Urinary bladder (tissue), 4 donors: ENCODE measurements at places on chromosomes 5 and 9. TPM values are rescaled to one million over a fixed set of nuclear protein-coding genes. Genes with fewer than 3 reads are reported as not detected.

DNA sequence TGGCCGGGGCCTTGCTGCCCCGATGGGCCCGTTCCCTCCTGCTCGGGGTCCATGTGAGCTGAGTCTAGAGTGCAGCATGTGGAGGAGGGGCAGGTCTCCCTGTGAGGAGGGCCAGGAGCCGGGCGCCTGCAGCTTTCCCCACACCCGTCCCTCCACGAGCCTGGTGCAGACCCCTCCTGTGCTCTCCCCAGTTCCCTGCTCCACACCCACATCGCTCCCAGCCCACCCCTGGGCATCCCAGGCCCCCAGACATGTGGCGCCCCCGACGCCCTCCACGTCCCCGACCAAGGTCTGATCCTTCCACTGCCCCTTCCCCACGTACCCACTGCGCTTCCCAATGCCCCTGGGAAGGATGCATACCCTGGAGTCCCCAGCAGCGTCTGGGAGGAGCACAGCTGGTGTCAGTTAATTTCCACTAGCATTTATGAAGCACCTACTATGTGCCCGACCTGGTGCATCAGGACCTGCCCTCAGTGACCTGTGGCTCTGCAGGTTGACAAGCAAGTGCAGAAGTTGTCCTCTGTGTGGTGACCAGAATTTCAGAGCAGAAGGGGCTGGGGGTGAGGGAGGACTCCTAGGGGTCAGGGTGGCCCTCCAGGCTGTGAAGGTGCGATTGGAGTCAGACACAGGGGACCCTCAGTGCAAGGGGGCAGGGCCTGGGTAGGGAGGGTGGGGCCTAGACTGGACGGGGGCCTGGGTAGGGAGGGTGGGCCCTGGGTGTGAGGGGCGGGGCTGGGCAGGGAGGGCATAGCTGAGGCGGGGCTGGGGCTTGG lies 10.8 kb upstream of the SLC6A18 start:
- DNase-seq: no peak

DNA sequence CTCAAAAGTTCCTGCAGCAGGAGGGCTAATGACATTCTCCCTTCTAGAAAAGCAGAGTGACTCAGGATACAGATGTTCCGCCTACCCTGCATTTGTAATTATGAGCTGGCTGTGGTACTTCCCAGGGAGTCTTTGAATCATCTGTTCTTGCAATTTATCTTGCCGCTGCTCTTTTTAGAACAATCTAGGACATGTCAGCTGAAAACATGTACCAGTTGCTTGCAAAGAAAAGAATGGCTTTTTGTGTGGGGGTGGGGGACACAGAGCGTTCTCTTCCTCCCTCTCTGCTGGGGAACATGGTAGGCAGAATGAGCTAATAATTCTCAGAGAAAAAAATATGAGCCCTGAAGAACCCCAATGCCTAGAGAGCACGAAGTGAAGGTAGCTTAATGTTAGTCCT lies 51.7 kb upstream of the TUT7 start:
- no peak for DNase-seq

- DNase-seq: no peak
Observed at GRCh38 chr5:8729437-8729836, 816.4 kb downstream of the SEMA5A start.

- no peak for DNase-seq
Observed at GRCh38 chr5:40276426-40277102, 403.2 kb upstream of the PTGER4 start.

DNA sequence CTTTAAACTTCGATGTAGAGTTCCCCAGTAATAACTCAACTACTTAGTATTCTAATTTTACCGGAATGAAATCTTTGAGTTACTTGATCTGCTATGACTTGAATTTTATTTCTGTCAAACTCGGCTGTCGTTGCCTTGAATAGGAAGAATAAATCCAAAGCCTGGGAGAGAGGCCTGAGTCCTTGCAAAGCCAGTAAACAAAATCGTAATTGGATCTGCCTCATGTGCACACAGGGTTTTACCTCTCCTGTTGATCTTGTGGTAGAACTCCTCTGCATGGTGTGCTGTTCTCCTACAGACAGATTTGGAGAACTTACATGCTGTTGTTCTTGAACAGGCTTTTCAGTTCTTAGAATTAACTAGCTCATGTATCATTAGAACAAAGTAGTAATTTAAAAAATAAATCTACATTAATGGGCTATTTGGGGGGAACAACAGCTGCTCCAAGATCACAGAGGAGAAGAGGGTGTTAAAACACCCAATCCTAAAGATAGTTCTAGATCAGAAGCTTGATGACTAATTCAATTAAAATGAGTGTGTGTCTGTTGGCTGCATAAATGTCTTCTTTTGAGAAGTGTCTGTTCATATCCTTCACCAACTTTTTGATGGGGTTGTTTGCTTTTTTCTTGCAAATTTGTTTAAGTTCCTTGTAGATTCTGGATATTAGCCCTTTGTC lies 28.9 kb downstream of the HSPB3 start:
- no peak for DNase-seq

DNA sequence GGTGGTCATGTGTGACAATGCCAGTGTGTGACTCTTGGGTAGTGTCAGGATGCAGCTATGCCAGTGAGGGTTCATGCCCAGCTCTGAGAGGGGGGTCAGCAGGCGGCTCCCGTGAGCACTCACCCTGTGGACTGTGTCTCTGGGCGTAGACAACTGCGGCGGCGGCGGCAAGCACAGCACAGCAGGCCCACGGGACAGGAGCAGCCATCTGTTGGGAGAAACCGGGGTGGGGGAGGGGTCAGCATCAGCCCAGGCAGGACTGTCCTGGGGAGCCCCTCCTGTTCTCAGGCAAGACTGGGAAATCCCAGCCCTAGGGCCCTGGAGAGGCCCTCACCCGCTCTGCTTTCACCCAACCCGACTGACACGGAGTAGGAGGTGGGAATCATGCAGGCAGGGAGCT lies 20.8 kb downstream of the CNTFR start:
- no peak for DNase-seq

DNA sequence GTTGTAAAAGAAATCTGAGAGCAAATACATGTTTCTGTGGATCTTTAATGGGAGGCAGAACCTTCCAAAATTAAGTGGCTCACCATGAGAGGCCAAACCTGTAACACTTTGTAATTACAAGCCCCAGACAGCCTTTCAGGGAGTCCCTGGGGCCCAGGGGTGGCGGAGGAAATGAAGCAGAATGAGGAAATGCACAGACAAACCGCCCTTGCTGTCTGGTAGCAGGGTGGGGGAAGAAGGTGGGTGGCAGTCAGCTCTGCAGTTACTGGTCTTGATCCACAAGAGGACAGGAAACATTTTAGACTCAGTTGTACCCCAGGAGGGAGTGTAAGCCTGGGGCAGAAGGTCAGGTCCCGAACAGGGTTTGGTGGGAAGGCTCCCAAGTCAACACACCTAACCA lies 6.5 kb downstream of the ARL14EPL start:
- no peak for DNase-seq

- DNase-seq: no peak
Observed at GRCh38 chr5:15374886-15375285, 125.1 kb upstream of the FBXL7 start.

- DNase-seq: no peak
Observed at GRCh38 chr5:160133918-160134304, 14.7 kb upstream of the PWWP2A start.

LTC4S gene
- total RNA-seq: 1.8 TPM

ADAMTS19 gene
- 107 TPM for total RNA-seq

SPINK6 gene
- total RNA-seq: not detected
